ENCODE measurements at places on chromosomes 3 and 15. TPM values are rescaled to one million over a fixed set of nuclear protein-coding genes. Genes with fewer than 3 reads are reported as not detected.

DNA sequence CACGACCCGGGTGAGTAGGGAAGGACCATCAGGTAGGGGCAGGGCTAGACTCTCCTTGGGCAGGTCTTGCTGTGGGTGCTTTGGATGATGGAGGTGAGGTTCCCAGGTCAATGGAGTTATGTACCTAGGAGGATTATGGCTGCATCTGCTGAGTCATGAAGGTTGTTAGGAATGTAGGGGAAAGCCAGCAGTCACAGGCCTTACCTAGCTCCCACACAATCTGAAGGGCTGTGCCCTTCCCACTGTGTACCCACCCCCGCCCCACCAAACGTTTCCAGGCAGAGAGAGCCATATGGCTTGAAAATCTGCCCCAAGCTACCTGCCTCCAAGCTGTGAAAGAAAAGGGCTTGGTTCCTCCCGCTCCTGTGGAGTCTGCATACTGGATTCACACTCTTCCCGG lies 573.4 kb upstream of the DPPA4 start:
- no peak overlapping the region for H3K4me3 ChIP-seq
- H3K27ac ChIP-seq: no peak overlapping the region
- H3K27me3 ChIP-seq: no peaks in the 10 kb centered on the region
- DNase-seq: no peak

DNA sequence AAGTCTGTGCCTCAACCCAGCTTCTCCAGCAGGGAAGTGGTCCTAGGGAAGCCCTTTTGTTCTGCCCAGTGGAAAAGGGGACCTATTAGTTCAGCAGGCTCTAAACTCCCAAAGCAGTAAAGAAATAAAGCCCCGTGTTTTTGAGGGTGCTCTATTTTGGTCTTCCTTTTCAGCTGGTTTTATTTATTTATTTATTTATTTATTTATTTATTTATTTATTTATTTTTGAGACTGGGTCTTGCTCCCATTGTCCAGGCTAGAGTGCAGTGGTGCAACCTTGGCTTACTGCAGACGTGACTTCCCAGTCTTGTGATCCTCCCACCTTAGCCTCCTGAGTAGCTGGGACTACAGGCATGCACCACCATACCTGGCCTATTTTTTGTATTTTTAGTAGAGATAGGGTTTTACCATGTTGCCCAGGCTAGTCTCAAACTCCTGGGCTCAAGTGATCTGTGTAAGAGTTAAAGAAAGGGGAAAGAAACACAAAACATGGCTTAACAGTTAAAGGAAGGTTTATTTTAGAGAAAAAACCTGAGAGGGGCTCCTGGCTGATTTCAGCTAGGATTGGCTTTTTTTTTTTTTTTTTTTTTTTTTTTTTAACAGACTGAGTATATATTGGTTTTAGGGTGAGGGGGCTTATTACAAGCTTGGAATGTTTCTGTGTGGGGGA lies 154.6 kb downstream of the CLSTN2 start:
- no peak for DNase-seq
- no peaks in the 10 kb centered on the region for H3K4me1 ChIP-seq
- H3K36me3 ChIP-seq: no peaks in the 10 kb centered on the region

GRCh38 chr3:46868287-46868686 lies 5.0 kb upstream of the MYL3 start:
- no peaks in the 10 kb centered on the region for H3K4me1 ChIP-seq
- H3K27me3 ChIP-seq: no peaks in the 10 kb centered on the region
- DNase-seq: no peak
- H3K36me3 ChIP-seq: no peaks in the 10 kb centered on the region
- no peak overlapping the region for H3K4me3 ChIP-seq

DNA sequence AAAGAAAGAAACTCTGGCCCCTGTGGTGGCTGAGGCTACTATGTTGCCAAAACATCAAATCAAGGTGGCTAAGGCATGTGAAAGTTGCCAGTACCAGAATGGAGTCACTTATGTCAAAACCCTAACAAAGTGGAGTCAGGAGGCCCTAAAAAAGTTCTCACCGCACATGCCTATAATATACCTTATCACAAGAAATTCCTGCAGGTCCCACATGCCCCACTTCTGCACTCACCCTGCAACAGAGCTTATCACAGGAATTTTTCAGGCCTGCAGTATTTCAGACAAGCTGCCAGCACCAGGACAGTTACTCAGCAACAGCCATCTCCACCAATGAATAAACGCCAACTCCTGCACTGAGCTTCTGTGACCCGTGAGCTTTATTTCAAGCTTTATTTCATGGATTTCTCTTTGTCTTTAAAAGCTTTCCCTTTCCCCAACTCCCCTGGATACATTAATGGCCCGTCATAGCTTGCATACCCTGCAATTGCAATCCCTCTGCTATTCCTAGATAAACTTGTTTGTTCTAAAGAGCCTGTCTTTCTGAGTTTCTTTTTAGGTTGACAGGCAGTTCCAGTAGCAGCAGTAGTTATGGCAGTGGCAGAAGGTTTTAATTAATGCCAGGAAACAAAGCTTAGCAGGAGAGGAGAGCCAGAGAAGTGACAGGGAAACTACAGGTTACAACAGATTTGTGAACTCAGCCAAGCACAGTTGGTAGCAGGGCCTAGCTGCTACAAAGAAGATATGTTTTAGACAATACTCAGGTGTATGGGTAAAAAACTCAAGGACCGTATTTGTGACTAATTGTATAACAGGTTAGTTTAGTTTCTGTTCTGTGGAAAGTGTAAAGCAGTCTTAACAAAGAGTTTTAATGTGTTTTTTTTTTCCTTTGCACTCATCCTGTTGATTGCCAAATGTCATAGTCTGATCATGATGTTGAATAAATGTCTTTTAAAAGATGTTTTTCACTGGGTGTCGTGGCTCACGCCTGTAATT lies 15.9 kb upstream of the TMEM42 start:
- no peaks in the 10 kb centered on the region for H3K4me1 ChIP-seq
- no peak overlapping the region for H3K4me3 ChIP-seq
- H3K27ac ChIP-seq: no peak overlapping the region

- no peak for DNase-seq
- H3K27me3 ChIP-seq: no peaks in the 10 kb centered on the region
- H3K36me3 ChIP-seq: no peaks in the 10 kb centered on the region
- H3K4me1 ChIP-seq: no peaks in the 10 kb centered on the region
Observed at GRCh38 chr15:59522988-59523461, 85.0 kb downstream of the FAM81A start.

DNA sequence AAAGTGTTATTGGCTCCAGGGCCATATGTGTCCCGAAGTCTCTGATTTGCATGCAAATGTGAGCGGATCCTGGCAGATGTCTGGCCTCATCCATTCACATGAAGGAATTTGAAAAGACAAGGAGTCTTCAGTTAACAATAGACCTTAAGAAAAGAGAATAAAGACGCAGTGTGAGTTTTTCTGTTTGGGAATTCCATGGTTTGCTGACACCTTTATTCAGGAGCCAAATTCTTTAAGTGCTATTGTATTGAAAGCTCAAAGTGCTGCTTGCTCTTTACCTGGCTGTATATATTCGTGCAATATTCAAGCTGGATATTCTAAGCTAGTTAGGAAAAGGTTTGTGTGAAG lies 2.2 kb downstream of the LRRN1 start:
- no peaks in the 10 kb centered on the region for H3K4me1 ChIP-seq
- no peak overlapping the region for H3K4me3 ChIP-seq
- H3K36me3 ChIP-seq: no peaks in the 10 kb centered on the region
- H3K27ac ChIP-seq: no peak overlapping the region
- no peak for DNase-seq

Gene LTK
- 0.29 TPM for total RNA-seq

DNA sequence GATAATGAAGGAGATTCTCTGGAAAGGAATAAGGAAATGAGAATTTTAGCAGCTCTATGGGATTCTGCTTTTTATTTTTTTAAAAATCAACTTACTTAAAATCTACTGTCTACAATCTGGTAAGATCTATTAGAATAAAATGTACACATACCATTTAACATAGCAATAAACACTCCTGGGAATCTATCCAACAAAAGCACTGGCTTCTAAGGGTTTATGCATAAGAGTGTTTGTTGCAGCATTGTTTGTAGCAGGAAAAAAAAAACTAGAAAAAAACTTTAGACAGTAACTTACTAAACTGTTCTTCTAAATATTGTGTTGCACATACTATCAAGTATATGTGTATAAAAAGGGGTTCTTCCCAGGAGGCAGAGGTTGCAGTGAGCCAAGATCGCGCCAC lies 15.7 kb upstream of the RBP1 start:
- H3K36me3 ChIP-seq: no peaks in the 10 kb centered on the region
- H3K4me1 ChIP-seq: peaks cover 21% of the 10 kb centered on the region
- peak; percentile 14 for DNase-seq
- no peaks in the 10 kb centered on the region for H3K27me3 ChIP-seq
- H3K4me3 ChIP-seq: no peak overlapping the region

Gene THPO
- not detected for total RNA-seq

- no peaks in the 10 kb centered on the region for H3K4me1 ChIP-seq
- H3K27me3 ChIP-seq: peaks cover 12% of the 10 kb centered on the region
- no peak overlapping the region for H3K4me3 ChIP-seq
- DNase-seq: peak; percentile 52
- no peak overlapping the region for H3K27ac ChIP-seq
Observed at GRCh38 chr3:40588406-40588805, 63.6 kb downstream of the ZNF621 start.

Gene SERPINI1
- total RNA-seq: 0.52 TPM

Gene KAT2B
- total RNA-seq: 10.9 TPM

GRCh38 chr3:191085091-191085490 lies 114.0 kb upstream of the OSTN start:
- no peak overlapping the region for H3K27ac ChIP-seq
- peak; percentile 39 for DNase-seq
- H3K36me3 ChIP-seq: no peaks in the 10 kb centered on the region
- no peak overlapping the region for H3K4me3 ChIP-seq
- H3K27me3 ChIP-seq: no peaks in the 10 kb centered on the region
- H3K4me1 ChIP-seq: peaks cover 10% of the 10 kb centered on the region

Gene ATP13A3
- 69.4 TPM for total RNA-seq

Gene SMCO1
- total RNA-seq: not detected

- no peaks in the 10 kb centered on the region for H3K36me3 ChIP-seq
- H3K4me1 ChIP-seq: no peaks in the 10 kb centered on the region
- no peak overlapping the region for H3K4me3 ChIP-seq
- no peak overlapping the region for H3K27ac ChIP-seq
- no peaks in the 10 kb centered on the region for H3K27me3 ChIP-seq
Observed at GRCh38 chr15:90816401-90817116, 51.8 kb upstream of the FURIN start.

Gene CDC25A
- total RNA-seq: 42.4 TPM

Gene CACNA1D
- total RNA-seq: not detected

Gene FSTL1
- 178 TPM for total RNA-seq

GRCh38 chr3:20905210-20905805 lies 719.3 kb upstream of the SGO1 start:
- no peak for DNase-seq
- no peaks in the 10 kb centered on the region for H3K27me3 ChIP-seq
- no peaks in the 10 kb centered on the region for H3K36me3 ChIP-seq
- no peak overlapping the region for H3K4me3 ChIP-seq
- no peaks in the 10 kb centered on the region for H3K4me1 ChIP-seq

Measured in PC-3 (cell line).